ENCODE measurements at places on chromosomes 6 and 20.
A peak's percentile ranks its signal among the peaks of the same experiment; 100 is the strongest.

DNA sequence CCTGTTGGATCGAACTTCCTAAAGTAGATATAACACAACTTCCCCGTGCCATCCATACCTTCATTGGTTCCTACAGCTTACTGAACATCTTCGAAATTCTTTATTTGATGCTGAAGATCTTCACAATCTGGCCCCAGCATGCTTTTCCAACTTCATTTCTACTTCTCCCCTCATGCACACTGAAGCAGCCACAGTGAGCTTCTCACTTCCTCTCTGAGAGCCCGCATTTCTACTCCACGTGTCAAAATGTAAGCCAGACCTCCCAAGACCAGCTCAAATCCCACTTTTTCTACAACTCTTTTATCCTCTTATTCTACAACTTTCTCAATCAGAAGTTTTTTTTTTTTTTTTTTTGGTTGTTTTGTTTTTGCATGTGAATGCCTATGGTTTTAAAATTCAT, 254.7 kb downstream of the GMPR start:
- DNase-seq: no peak

DNA sequence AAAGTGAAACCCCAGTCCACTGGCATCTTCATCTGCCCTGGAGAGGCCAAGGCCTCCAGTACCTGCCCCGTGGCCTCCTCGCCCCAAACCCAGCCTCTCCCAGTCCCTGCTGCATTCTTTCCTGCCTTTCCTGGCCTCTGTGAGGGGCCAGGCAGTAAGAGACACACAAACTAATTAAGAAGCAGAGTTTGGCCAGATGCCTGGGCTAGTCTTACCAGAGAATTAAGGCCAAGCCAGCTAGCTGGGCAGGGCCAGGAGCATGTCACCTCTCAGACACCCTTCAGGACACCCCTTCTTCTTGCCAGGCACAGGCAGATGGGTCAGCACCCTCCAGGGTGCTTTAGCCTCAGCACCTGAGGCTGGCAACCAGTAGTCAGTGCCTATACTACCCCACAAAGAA, 2.4 kb downstream of the MDGA1 start:
- DNase-seq: no peak

DNA sequence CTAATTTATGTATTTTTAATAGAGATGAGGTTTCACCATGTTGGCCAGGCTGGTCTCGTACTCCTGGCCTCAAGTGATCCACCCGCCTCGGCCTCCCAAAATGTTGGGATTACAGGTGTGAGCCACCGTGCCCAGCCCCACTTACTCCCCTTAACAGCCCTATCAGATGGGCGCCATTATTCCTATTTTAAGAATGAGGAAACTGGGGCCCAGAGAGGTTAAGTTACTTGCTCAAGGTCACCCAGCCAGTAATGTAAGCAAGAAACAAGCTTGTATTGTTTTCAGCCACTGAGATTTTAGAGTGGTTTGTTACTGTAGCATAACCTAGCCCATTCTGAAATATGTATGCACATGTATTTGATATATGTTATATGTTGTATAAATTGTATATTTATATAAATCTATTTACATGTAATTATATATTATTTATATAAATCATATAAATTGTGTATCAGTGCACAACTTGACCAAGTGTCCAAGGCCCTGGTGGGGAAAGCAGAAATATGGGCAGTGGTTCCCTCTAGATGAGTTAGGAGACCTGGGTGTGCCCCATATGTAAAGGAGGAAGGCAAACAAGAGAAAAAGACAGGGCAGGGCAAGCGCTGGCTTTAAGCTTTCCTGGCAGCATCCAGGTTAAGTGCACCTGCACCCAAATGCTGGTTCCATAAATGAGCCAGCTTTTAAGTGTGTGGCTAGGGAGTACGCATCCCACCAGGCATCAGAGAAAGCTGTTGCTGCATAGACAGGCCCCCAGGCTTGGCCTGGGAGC, 1.2 kb upstream of the GUCA1A start:
- DNase-seq: no peak

DNA sequence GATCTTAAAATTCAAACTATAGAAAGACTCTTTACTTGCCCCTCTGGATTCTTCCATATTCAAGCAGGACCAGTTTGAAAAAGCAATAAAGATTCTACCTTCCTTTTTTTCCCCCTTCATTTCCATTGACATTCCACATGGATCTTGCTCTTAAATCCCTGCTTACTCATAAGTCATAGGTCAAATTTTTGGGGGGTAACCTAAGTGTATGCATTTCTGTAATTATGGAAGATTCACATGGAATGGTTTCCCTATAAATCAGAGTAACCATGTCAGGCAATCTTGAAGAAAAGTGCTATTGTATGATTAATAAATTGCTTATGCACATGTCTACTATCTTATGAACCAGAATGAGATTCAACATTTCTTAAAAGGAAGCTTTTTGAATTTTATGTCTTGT, 551.0 kb downstream of the HAO1 start:
- peak; percentile 63 for DNase-seq

GRCh38 chr6:135938576-135939207, 87.2 kb downstream of the PDE7B start:
- DNase-seq: peak; percentile 76

DNA sequence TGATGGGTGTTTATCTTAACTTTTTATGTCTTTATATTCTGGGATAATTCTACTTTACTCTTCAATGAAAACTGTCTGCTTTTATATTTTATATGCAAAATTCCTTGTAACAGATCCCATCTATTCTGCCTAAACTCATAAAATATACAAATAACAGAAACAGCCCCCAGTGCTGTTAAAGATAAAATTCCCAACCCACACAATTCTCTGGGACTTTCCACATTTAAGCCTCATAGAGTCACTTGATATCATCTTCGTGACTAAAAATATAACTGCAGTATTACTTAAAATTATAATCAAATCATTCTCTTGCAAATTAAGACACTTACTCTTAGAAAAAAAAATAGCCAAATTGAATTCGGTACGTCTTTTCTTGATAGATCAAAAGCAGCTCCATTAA, 60.2 kb downstream of the INSM1 start:
- DNase-seq: no peak

DNA sequence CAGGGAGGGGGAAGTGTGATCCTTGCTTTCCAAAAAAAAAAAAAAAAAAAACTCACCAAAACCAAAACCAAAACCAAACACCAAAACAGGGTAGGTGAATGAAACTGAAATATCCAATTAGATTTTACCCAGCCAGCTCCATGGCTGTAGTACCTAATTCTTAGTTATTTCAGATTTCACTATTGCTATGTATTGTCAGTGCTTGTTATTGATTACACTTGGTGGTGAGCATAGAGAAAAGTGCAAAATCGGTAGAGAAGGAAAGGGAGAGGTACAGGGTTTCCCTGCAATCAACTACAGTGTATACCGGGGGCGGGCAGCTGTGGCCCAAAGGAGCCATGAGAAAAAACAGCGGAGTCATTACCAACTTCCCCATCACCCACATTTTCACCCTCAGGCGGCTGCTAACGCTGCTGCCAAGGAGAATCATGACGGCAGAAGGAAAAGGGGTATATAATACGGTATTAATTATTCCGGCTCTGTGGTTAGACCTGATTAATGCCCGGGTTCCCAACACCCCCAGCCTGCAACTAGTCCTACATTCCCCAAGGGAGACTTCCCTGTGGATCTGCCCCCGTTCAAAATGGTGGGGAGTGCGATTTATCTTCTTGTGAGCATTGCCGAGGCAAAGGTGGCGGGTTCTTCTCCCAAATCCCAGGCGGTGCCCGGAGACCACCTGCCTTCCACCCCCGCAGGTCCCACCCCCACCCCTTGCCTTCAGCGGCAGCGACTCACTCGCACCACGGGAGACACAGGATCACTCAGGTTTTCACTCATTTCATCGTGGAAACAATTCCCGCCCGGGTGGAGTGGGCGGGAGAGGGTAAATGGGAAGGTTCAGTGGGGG, at the start of gene C6orf62:
TSS of gene C6orf62 (minus strand) at position 30 of the 847 bp plus-strand sequence. CDS start 486 bp downstream, outside the sequence.
- peak; percentile 38 for DNase-seq

GRCh38 chr6:101683884-101684283, 290.4 kb downstream of the GRIK2 start:
- peak; percentile 22 for DNase-seq

- DNase-seq: no peak
These were observed 55.0 kb downstream of the CD83 start for GRCh38 chr6:14172562-14172961.

DNA sequence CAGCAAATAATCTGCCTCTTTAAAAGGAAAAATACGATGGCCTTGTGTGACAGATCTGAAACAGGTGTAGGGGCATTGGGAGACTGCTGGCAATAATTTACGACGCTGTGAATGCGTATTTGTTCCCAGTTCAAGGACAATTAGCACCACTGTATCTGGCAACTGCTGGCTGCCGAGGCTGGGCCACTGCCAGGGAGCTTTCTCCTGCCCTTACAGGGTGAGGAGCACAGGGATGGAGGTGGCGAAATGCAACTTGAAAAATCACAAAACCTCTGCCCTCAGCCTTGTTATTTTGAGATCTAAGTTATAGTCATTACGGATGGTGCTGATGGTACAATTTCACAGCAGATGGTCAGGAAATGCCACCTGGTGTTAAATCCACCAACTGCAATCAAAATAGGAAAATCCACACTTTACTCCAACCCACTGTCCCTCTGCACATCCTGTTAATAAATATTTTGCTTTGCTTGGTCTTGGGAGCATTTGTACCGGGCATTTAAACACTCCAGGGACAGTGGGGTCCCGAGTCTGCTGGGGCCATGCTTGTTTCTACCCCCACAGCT, 6.4 kb downstream of the MYLK4 start:
- DNase-seq: no peak

DNA sequence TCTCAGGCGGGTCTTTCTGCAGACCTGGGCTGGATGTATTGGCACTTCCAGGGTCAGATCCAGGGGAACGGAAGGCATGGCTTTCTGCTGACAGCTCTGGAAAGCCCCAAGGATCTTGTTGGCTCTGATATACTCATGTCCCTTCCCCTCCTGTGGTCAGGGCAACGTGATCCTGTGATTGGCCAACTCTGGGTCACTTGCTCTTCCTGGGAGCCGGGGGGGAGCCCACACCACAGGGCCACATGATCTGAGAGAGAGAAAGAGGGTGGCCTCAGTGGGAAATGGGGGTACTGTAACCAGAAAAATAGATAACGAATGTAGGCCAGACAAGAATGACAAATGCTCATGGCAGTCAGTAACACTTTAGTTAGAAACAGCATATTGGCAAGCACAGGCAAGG, 223.0 kb downstream of the NFATC2 start:
- no peak for DNase-seq

DNA sequence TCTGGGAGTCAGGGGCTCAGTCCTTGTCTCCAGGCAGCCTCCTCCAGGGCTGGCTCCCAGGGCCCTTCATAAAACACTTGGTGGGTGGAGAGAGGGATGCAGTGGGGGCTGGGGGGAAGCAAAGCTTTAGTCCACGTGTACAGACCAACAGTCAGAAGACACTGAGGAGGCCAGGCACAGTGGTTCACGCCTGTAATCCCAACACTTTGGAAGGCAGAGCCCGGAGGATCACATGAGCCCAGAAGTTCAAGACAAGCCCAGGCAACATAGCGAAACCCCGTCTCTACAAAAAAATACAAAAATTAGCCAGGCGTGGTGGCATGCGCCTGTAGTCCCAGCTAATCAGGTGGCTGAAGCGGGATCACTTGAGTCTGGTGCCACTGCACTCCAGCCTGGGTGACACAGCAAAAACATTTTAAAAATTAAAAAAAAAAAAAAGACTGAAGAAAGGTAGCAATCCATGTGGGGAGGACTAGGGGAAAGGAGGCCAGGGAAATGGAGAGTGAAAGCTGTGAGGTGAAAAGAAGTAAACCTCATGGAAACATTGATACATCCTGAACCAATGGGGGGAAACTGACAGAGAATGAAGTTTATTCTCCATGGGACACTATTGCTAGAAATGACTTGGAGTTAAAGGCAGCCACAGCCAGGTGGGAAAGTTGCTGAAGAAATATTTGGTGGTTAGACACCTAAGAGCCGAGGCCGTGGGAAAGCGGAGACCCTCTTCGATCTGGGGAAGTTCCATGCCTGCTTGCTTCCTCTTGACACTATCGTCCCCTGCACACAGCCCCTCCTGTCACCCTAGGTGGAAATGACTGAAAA, 35.4 kb downstream of the PIM1 start:
- no peak for DNase-seq

- no peak for DNase-seq
These were observed 89.1 kb downstream of the AFG1L start for GRCh38 chr6:108383981-108384380.

DNA sequence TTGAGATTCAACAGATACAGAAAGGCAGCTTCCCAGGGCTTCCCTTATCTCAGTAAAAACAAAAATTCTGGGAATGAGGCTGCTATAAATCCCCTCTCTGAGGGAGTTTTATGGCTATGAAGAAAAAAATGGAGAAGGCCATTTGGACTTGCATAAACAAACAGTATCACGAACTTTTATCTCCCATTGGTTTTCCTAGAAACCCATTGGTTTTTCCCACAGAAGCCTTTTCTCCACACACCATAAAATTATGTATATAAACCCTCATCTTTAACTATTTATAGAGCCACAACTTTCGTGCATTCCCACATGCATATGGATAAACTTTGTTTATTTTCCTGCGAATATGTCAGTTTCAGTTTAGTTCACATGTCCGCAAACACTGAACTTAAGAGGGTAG, 36.2 kb upstream of the BTBD3 start:
- DNase-seq: no peak

GRCh38 chr20:48405909-48406308, 421.9 kb downstream of the PREX1 start:
- no peak for DNase-seq

DNA sequence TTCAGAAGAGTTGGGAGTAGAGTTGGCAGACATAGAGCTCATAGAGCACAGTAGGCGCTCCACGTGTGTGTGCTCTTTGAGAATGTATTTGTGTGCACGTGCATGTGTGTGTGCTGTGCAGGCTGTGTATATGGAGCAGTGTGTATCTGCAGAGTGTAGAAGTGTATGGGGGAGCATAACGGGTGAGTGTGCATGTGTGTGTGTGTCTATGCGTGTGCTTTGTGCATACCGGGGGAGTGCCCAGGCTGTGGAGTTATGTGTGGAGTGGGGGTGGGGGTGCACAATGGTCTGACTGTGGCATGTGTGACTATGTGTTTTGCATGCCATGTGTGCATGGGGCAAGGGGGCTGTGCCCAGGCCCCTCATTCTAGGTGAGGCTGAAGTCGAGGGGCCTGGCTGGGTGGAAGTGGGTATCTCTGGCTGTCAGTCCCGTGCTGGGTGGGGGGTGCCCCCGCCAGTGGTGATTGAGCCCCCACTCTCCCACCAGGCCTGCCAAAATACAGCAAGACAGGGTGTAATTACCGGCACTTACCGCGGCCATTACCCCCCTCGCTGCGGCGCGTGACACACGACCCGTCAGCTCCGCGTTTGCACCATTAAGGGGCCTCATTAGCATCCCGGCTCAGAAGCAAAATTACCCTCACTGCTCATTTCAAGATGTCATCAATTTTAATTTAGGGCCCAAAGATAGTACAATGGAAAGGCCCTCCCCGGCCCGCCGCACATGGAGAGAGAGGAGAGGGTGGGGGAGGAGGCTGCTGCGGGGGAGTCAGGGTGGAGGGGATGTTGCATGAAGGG, 39.1 kb downstream of the MDFI start:
- no peak for DNase-seq

GRCh38 chr6:52731719-52732118, 31.6 kb downstream of the GSTA2 start:
- no peak for DNase-seq

- no peak for DNase-seq
These were observed 183.9 kb upstream of the MCHR2 start for GRCh38 chr6:100177956-100178355.
